ENCODE measurements at places on chromosomes 4 and X. TPM values are rescaled to one million over a fixed set of nuclear protein-coding genes. Genes with fewer than 3 reads are reported as not detected.
A peak's percentile ranks its signal among the peaks of the same experiment; 100 is the strongest.

DNA sequence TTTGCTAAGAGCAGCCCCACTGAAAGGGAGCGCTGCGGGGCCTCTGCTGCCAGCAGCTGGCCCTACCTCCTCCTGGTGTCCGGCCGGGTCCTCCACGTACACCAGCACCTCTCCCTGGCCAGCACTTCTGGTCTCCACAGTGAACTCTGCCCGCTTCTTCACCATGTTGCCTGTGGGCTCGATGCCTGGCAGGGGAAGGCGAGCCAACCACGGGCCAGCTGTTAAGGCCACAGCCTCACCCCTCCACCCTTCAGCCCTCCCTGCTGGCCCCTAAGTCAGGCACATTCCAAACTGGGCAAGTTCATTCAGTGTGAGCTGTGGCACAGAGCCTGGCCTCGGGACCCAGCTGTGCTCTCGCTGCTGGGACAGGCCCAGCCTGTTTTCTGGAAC, 7.8 kb downstream of the FLNA start:
- peaks cover 11% of the 10 kb centered on the region for H3K36me3 ChIP-seq
- DNase-seq: no peak
- H3K4me3 ChIP-seq: no peak overlapping the region
- peaks cover 16% of the 10 kb centered on the region for H3K4me1 ChIP-seq
- peak overlapping the region; percentile 22 for H3K27ac ChIP-seq
- no peaks in the 10 kb centered on the region for H3K27me3 ChIP-seq

DNA sequence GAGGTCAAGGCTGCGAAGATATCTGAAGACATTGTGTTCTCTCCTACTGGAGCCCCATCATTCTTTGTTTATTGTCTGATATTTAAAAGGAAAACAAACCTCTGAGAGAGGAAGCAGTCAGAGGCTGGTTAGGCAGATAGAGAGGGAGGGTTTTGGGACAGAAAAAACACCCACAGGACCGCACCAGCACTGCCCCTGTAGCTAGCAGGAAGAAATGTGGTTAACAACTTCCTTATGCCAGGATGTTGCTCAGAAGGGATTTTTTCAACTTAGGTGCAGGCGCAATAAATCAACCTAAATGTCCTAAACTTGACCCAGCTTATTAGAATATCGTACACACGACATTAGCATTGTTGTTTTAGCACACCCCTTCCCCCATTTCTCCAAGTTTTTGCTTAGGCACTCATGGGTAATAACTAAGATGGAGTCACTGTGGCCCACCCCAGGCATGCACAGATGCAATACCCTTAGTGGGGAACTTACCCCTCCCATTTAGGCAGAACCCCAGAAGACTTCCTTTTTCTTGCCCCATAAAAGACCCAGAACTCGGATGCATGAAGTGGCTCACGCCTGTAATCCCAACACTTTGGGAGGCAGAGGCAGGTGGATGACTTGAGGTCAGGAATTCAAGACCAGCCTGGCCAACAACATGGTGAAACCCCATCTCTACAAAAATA, 2.8 kb upstream of the ZNF718 start:
- H3K4me3 ChIP-seq: no peak overlapping the region
- H3K4me1 ChIP-seq: peaks cover 5% of the 10 kb centered on the region
- no peaks in the 10 kb centered on the region for H3K36me3 ChIP-seq
- H3K27me3 ChIP-seq: no peaks in the 10 kb centered on the region

Gene XIAP
- polyA plus RNA-seq: 18.3 TPM

DNA sequence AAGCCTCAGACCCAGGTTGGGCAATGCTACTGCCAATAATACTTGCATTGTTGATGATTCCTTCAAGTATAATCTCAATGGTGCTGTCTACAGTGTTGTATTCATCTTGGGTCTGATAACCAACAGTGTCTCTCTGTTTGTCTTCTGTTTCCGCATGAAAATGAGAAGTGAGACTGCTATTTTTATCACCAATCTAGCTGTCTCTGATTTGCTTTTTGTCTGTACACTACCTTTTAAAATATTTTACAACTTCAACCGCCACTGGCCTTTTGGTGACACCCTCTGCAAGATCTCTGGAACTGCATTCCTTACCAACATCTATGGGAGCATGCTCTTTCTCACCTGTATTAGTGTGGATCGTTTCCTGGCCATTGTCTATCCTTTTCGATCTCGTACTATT, 7.4 kb downstream of the LPAR4 start:
- no peaks in the 10 kb centered on the region for H3K27me3 ChIP-seq
- DNase-seq: no peak
- H3K4me1 ChIP-seq: no peaks in the 10 kb centered on the region
- H3K36me3 ChIP-seq: no peaks in the 10 kb centered on the region
- no peak overlapping the region for H3K4me3 ChIP-seq

GRCh38 chr4:81722290-81722851, 250.7 kb upstream of the RASGEF1B start:
- H3K4me3 ChIP-seq: no peak overlapping the region
- peaks cover 6% of the 10 kb centered on the region for H3K27me3 ChIP-seq
- H3K27ac ChIP-seq: no peak overlapping the region
- H3K36me3 ChIP-seq: no peaks in the 10 kb centered on the region
- peaks cover 5% of the 10 kb centered on the region for H3K4me1 ChIP-seq
- no peak for DNase-seq
